Stimulated activated effector memory CD8-positive, alpha-beta T cell treated with anti-CD3 and anti-CD28 coated beads, Interleukin-12 subunit alpha, Interleukin-12 subunit beta, amount 100 ng/mL, for 72 hours (primary cell): ENCODE measurements at places on chromosomes 6 and 20.

GRCh38 chr20:23161244-23161891, 75.2 kb upstream of the CD93 start:
- no peak for DNase-seq

- DNase-seq = no peak
These were observed 1.1 kb downstream of the AIG1 start for GRCh38 chr6:143061597-143062385.

DNA sequence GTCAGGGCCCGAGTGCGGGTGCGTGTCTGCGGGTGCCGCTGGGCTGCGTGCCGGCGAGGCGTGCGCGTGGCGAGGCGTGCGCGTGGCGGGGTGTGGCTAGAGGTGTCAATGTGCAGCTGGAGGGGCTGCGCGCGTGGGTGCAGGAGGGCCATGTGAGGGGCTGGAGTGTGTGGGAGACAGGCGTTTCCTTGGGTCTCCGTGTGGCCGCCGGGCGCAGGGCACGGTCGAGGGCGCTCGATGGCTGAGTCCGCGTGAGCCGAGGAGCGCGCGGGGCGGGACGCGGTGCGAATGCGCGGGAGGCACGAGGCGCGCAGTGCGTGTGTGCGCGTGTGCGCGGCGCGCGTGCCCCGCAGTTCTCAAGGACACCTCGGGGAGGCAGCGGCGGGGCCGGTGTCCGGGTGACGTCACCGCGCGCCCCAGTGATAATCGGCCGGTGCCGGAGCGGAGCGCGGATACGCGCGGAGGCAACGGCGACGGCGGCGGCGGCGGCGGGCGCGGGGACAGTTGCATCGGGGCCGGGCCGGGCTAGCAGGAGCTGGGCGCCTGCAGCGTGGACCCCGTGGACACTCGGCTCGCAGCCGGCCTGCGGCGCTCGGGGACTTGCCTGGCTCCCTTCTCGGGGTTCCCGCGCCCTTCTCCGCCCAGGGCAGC, 38.7 kb downstream of the YTHDF1 start:
- no peak for DNase-seq

DNA sequence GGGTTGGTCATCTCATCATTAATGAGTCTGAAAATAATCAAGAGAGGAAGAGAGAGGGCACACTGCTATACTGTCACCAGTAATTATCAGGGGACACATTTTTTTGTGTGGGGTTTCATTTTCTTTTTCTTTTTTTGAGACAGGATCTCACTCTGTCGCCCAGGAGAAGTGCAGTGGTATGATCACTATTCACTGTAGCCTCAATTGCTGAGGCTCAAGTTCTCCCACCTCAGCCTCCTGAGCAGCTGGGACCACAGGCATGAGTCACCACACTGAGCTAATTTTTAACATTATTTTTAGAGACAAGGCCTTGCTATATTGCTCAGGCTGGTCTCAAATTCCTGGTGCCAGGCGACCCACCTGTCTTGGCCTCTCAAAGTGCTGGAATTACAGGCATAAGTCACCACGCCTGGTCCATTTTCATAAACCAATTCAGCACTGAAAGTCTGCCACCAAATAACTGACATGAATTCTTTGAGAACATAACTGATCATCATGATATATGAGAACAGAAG, 43.3 kb downstream of the EPHA7 start:
- DNase-seq = no peak

- DNase-seq = no peak
These were observed 176.3 kb upstream of the CDYL start for GRCh38 chr6:4599924-4600323.

GRCh38 chr6:152301021-152301764, 336.0 kb downstream of the SYNE1 start:
- DNase-seq = no peak

GRCh38 chr6:73878403-73878802, 182.4 kb downstream of the CD109 start:
- no peak for DNase-seq

DNA sequence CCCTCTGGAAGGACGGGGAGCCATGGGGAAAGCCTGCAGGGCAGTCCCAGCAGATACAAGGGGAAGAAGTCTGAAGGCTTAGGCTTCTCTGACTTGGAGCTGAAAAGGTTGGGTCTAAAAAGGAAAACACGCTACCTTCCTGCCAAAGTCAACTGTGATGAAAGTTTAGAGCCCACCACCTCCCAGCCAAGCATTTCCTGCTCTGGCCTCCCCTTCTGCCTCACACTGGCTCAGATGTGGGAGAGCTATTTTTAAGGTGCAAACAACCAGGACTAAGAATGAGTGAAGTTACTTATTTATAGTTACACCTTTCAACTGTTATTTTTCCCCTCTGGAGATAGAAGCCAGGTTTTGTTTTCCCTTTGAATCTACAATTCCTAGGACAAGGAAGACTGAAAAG, 21.2 kb downstream of the NEDD9 start:
- no peak for DNase-seq
